ENCODE measurements at places on chromosomes 12 and 14.
A peak's percentile ranks its signal among the peaks of the same experiment; 100 is the strongest.

- DNase-seq: no peak
Measured at GRCh38 chr14:70082394-70082793, 106.4 kb downstream of the SLC8A3 start.

DNA sequence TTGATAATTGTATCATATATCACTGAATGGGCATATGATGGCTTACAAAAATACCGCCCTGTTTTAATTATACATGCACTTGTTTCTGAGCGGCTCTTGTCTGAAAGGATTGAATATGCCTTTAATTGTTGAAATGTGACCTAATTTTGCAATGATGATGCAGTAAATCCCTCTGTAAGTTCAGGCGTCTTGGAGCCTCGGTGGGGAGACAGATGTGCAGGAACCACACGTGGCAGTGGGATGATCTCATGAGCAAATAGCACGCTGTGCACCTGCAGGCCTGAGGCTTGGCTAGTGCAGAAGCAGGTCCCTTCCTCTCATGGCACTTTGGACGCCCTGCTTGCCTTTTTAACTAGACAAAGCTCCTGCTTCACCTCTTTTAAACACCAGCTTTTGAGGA, 49.3 kb upstream of the ASPG start:
- no peak for DNase-seq

GRCh38 chr12:108551535-108551934, 9.4 kb downstream of the SART3 start:
- DNase-seq: peak; percentile 54

GRCh38 chr12:108884116-108885012, 4.5 kb downstream of the DAO start:
- peak; percentile 15 for DNase-seq

DNA sequence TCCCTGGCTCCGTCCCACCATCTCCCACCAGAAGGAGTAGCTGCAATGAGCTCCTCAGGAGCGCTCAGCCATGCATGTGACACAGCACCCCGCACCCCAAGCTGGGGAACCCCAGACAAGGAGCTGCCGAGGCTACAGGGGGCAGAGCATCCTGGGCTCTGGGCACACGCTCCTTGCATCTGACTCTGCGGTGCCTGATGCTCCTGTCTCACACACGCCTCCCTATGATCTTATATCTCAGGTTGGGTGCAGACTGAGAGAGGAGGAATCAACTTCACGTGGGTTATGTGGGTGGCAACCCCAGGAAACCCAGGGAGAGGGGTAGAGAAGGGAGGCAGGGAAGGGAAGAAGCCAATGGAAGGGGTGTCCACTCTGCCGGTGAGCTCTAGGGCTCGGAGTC, 60.0 kb downstream of the CCNK start:
- no peak for DNase-seq

DNA sequence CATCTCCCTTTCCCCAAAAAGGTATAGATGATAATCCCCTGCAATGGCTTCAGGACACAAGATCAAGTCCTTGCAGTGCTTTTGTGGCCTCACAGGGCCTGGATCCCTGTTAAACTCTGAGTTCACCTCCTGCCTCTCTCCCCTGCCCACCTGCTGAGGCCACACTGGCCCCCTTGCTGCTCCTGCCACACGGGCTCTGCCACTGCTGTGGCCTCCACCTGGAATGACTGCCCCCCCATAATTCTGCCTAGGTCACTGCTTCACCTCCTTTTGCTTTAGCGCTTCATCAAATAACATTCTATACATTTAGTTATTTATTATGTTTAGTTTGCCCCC, 653 bp upstream of the IFI27 start:
- DNase-seq: no peak

GRCh38 chr14:38616959-38617358, 361.1 kb upstream of the CLEC14A start:
- peak; percentile 2 for DNase-seq

DNA sequence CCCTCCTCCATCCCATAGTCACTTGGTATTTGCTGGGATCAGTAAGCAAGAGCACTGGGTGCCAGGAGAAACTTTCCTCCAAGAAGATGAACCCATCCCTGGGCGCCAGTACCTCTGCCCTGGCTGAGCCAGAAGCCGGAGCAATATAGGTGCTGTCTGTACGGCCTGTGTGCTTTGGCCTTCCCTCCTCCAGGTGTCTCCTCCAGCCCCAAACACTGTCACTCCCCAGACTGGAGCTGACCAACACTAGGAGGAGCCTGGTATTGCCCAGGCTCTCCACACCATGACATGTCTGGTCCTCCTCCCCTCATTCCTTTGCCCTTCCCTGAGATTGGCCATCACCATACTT, 4.9 kb downstream of the GSTZ1 start:
- DNase-seq: no peak

DNA sequence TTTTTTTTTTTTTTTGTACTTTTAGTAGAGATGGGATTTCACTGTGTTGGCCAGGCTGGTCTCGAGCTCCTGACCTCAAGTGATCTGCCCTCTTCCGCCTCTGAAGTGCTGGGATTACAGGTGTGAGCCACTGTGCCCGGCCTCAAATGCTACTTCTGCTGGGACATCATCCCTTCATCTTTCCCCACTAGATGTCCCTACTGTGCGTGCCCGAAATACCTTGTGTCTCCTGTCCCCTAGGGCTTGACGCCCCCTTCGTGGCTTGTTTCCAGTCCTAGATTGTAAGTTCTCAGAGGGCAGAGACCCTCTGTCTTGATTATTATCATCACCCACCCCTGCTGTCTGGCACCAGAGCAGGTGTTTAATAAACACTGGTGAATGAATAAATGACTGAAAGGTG, 14.9 kb downstream of the CCDC63 start:
- DNase-seq: no peak

GRCh38 chr12:87935216-87935615, 94.0 kb downstream of the C12orf50 start:
- no peak for DNase-seq

DNA sequence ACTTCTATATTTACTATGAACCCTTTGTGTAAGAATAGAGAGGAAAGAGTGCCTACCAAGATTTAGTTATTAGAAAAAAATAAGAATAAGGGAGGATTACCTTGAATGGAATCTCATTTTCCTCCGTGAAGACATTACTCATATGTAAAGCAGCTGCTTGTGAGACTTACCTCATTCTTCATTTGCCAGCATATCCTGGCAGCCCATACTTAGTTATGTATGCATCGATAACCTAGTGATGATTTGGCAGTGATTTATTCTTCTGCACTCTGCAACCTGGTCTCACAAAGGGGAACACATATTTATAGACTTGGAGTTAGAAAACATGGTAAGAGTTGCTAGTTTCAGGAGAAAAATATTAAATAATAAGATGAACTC, 56.8 kb downstream of the LRFN5 start:
- DNase-seq: no peak

DNA sequence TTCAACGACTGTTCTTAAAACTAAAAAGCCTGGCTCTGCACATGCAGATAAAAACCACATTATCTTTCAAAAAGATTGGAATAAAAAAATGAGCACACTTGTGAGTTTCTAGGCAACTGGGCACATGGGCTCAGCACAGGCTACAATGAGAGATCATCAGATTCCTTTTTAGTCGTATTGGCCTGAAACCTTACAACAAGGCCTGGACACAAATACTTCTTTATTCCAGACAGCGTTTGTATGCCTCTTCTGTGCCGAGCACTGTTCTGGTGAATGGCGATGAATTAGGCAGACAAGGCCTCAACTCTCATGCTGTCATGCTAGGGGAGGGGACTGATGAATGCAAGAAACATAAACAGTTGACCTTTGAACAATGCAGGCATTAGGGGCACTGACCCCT, 463.0 kb downstream of the AACS start:
- no peak for DNase-seq

GRCh38 chr14:95326987-95327386, 7.3 kb upstream of the CLMN start:
- DNase-seq: no peak

- no peak for DNase-seq
Measured at GRCh38 chr12:24767016-24767415, 181.9 kb downstream of the BCAT1 start.

DNA sequence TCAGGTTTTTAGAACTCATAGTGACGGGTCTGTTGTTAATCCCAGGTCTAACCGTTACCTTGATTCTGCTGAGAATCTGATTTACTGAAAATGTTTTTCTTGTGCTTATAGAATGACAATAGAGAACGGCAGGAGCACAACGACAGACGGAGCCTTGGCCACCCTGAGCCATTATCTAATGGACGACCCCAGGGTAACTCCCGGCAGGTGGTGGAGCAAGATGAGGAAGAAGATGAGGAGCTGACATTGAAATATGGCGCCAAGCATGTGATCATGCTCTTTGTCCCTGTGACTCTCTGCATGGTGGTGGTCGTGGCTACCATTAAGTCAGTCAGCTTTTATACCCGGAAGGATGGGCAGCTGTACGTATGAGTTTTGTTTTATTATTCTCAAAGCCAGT, 34.4 kb downstream of the PSEN1 start:
- DNase-seq: no peak

DNA sequence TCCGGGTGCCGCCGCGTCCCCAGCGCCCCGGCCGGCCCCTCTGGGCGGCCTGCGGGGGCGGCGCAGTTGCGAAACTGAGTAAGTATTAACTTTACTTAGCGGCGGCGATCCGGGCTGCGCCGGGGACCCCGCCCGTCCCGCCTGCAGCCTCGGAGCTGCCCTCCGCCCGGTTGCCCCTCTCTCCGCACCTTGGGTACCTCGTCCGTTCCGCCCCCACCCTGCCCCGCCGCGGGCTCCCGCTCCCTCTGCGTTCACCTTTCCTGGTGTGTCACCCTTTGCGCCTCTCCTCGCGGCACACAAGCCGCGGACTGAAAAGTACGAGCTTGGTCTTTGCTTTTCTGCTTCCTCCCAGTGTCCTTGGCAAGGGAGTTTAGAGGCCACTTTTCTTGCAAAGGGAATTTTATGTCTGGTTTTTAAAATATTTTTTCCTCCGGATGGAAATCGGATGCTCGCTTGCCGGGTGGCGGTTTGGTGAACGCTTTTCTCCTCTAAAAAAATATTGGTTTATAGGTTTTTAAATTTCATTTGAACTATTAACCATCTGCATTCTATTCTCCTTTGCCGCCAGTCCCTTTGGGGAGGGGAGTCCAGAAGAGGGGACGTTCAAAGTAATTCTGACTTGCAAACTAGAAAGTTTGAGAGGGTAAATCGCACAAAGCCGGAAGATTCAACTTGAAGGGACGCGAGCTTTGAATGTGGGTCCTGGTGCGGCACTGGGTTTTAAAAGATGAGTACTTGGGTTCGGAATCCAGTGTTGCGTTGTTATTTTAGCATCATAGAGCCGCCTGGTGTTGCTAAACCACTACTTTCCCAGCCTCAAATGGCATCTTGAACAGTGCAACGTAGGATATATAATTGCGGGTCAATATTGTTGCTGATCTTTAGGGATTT, 834 bp downstream of the RASSF8 start:
- DNase-seq: peak; percentile 85

- DNase-seq: no peak
Measured at GRCh38 chr12:66774929-66775328, 96.1 kb upstream of the GRIP1 start.

DNA sequence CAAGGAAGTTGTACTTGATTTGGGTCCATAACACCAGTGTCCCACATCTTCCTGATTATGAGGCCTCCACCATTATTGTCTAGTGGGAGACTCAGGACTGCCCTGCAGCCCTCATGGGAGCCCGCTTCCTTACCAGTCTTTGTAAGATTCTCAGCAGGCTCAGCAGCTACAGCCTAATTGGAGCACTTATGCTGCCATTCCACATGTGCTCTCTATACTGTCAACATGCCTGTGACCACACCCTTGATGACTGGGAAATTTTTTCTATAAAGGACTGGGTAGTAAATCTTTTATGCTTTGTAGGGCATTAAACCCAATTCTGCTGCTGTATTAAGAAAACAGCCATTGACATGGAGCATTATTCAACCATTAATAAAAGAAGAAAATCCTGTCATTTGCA, 145.5 kb upstream of the IGF1 start:
- DNase-seq: no peak

DNA sequence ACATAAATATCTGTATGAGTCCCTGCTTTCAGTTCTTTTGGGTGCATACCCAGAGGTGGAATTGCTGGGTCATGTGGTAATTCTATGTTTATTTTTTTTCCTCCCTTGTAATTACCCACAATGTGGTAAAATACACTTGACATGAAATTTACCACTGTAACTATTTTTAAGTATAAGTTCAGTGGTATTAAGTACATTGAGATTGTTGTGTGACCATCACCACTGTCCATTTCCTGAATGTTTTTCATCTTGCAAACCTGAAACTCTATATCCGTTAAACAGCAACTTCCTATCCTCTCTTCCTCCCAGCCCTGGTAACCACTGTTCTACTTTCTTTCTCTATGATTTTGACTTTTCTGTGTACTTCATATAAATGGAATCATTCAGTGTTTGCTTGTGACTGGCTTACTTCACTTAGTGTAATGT, 51.4 kb downstream of the BORCS5 start:
- no peak for DNase-seq

DNA sequence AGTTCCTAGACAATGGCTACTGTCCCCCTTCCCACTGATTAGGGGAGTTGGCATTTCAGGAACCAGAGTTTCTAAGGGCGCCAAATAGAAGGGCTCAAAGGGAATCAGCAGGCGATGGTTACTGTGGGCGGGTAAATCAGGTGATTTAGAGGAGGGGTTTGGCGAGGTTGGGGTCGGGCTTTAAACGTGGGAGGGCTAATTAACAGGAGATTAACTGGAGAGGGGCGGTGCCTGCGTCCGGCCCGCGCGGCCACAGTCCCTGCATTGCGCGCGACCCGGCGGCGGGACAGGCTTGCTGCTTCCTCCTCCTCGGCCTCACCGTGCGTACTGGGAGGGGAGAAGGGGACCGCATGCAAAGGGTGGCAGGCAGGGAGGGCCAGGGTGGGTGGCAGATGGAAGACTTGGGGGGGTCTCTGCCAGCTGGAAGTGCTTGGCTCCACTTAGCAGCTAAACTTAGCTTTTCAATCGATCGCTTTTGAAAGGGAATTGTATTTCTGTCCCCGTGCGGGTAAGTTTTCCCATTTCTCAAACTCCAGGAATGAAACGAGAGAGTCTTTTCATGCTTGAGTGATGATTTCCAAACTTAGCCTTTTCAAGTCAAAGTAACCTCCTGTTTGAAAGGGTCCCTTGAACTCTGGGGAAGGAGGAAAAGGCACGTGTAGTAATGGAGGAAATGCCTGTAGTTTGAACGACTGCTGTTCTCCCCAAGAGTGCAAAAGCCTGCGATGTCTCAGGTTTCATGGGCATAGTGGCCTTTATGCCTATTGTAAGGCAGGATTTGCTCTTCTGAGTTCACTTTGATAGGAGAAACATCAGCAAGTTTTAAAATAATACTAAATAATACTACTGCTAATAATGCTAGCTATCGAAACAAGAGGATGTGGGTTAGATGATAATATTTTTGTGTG, at the start of gene MGST1:
TSS of gene MGST1 (plus strand) at position 255 of the 908 bp plus-strand sequence. CDS start 6,608 bp downstream, outside the sequence.
- peak; percentile 28 for DNase-seq

DNA sequence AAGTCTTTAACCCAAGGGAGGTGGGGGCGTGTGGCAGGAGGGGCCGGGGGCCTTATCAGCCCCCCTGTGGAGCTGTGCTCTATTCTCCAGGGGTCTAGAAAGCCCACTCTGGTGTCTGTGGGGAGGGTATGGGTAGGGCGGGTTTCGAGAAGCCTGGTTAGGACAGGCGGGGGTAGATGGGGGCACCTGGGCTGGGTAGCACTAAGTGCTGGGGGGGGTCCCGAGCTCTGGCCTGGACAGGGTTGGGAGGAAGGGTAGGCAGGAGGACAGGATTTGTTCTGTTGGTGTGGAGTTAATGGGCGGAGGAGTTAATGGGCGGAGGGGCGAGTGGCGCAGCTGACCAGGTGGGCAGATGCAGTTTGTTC, 2.0 kb downstream of the PACS2 start:
- DNase-seq: no peak

GRCh38 chr14:80202888-80203562, 8.3 kb downstream of the DIO2 start:
- no peak for DNase-seq

All from HFFc6 (cell line).